ENCODE measurements at places on chromosomes 3 and 15.

GRCh38 chr3:189947948-189948723, 172.6 kb downstream of the P3H2 start:
- peak; percentile 13 for DNase-seq

DNA sequence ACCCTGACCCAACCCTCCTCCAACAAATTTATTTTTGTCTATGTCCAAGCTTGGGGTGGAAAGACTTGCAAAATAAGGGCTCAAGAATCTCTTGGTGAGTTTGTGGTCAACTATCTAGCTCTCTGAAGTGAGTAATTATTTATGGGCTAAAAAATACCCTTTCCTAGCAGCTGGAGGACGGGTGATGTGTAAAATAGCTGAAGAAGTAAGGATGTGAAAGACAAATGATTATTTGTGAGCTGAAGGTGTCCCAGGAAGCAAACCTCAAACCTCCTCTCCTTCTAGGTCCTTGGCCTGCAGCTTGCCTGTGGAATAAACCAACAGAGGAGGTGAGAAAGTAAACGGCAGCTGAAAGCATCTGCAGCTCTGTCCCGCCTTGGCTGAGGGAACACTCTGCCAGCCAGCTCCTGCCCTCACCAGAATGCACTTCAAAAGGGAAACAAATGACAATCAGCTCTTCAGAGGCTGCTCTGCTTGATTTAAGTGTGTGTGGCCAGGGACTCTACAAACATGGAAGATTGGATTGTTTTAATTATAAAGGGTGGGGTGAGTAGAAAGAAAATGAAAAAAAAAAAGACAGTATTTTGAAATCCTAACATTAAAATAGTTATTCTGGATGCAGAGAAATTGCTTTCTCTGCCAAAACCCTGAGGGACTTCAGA, 60.3 kb downstream of the TM4SF4 start:
- no peak for DNase-seq

DNA sequence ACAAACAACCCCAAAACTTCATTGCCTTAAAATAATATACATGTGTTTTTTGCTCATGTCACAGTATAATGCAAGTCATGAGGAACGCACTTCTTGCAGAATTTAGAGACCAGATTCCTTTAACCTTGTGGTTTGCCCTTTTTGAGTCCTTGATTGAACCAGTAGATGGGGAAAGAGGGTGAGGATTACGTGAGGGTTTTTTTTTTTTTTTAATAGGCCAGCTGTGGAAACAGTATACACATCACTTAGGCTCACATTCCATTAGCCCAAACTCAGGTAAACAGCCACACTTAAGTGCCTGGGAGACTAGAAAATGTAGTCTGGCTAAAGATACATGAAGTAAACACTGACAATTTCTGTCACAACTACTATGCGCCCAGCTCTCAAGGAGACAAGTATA, 114.9 kb upstream of the MLF1 start:
- DNase-seq, result no peak

DNA sequence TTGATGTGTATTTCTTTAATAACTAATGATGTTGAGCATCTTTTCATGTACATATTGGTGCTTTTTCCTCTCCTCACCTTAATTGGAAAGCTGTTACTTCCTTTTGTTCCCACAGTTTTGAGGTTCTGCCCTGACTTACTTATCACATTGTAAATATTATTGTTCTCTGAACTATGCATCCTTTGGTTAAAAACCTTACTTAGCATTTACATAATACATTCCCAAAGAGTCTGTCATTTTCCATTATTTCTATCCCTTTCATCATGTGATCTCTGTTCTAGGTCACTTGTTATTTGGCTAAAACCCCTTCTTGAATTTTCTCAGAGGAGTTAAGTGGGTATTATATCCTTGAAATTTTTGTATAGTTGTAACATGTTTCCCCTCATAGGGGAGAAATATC, 33.0 kb downstream of the SLC12A6 start:
- DNase-seq, result peak; percentile 25

- DNase-seq, result no peak
These were observed 137.7 kb upstream of the GRM7 start for GRCh38 chr3:6723205-6723604.

GRCh38 chr3:88031642-88032077, 27.1 kb downstream of the CGGBP1 start:
- peak; percentile 36 for DNase-seq

DNA sequence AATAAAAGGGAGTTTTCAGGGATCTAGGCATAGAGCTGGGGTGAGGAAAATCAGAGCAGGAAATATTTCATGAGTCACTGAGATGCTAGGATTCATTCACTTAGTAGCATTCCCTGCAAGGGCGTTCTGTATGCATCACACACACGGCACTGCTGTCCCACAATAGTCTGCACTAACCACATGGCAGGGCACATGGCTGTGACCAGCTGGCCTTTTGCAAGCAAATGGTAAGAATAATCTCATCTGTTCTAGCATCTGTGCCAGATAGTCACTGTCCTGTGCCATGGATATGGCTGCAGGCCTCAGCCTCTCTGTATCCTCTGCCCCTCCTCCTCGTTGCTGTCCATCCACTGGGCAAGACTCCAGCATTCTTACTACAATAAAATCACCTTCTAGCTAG, 37.8 kb downstream of the BOC start:
- peak; percentile 73 for DNase-seq

GRCh38 chr15:60426870-60427508, 29.2 kb upstream of the ANXA2 start:
- DNase-seq, result peak; percentile 22

GRCh38 chr15:41560572-41560874, 1.5 kb downstream of the TYRO3 start:
- DNase-seq, result no peak

GRCh38 chr3:10738688-10739372, 77.2 kb upstream of the SLC6A11 start:
- peak; percentile 69 for DNase-seq

DNA sequence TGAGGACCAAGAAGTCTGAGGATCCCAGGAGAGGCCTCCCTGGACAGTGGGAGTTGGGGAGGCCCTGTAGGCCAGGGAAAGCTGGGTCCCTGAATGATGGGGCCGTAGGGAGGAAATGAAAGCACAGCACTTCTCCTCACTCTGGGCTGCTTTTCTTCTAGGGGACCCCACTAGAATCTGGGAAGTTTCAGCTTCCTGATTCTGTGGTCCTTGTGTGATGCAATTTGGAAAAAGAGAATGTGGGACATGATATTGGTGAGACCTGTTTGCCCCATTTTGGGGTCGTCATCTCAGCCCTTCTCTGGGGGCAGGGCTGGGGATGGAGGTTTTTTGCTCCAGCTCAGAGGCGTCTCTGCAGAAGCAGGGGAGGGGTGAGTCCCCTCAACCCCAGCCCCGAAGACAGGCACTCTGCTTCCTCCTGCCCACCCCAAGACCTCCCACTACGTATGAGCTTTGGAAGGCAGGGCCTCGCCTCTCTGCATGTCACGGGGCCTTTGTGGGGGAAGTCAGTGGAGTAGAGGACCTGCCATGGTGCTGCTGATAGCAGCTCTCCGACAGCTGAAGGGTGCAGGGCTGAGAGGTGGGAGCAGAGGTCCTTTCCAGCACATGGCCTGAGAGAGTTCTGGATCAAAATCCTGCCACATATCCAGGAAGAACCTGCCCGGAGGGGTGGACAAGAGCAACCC, 1.5 kb upstream of the SNX22 start:
- DNase-seq, result no peak

DNA sequence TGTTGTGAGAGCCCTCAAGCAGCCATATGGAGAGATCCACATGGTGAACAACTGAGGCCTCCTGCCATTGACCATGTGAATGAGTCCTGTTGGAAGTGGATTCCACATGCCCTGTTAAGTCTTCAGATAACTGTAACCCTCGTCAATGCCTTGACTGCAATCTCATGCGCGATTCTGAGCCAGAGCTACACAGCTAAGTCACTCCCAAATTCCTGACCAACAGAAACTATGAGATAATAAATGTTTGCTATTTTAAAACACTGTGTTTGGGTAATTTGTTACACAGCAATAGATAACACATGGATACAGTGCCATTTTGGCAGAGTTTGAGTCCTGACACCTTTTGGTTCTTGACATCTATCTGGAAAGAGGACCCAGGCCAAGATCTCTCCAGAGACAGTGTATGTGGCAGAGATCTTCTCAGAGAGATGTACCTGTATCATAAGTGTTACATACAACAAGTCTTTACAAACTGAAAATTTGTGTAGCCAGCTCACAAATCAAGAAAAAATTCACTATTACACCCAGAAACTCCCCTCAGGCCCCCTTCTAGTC, 34.5 kb upstream of the BNC1 start:
- no peak for DNase-seq

DNA sequence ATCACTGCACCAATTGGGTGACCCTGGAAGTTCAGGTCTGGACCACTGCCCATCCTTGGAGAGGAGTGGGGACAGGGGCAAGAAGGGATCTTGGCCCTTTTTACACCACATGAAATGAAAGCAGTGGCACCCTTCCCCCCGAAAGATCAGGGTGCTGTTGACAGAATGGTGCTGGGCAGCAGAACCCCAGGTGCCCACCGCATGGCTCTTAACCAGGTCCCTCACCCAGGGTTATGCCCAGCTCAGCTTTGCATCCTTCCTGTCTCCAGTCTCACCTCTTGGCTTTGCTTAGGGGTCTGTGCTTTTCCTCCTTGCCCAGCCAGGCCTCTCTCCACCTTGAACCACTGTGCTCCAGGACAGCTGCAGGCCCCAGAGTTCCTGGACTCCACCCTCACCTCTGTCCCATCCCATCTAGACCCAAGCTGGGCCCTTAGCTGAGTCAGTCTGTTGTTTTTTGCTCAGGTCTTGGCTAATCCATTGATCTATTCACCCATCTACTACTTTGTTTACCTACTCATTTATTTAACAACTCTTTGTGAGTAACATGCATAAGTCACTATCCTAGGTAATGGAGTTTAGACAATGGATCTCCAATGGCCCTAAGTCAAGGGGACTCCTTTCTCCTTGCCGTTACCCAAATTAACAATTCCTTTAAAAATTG, 77.1 kb upstream of the PRR23E start:
- no peak for DNase-seq

GRCh38 chr15:70795311-70795665, 31.9 kb upstream of the UACA start:
- DNase-seq, result peak; percentile 72

GRCh38 chr3:52532838-52533622, 627 bp downstream of the NT5DC2 start:
- DNase-seq, result peak; percentile 68

GRCh38 chr3:179108086-179108485, 36.5 kb upstream of the ZMAT3 start:
- peak; percentile 12 for DNase-seq

GRCh38 chr3:124885466-124886167, 1.5 kb downstream of the ITGB5 start:
- DNase-seq, result peak; percentile 24

- no peak for DNase-seq
These were observed 146.0 kb downstream of the CHST2 start for GRCh38 chr3:143265501-143266070.

GRCh38 chr3:99118381-99118780, 216.9 kb upstream of the DCBLD2 start:
- peak; percentile 20 for DNase-seq

DNA sequence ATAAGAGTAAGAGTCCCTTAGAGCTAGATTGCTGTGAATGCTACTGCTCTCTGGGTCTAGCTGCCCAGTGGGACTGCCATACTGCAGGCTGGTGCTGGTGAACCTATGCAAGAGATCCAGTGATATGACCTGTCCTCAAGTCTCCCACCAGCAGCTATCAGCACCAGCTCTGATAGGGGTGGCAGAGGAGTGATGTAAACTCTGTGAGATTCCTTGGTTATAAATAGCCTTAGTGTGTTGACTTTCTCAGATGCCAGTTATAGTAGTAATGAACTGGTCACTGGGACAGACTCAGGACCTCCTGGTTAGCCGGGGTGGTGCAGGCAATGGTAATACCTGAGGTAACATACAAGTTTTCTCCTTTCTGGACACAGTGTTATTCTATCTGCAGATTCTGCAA, 194.9 kb upstream of the MANF start:
- DNase-seq, result no peak

GRCh38 chr15:92288755-92289154, 104.9 kb upstream of the ST8SIA2 start:
- DNase-seq, result no peak

DNA sequence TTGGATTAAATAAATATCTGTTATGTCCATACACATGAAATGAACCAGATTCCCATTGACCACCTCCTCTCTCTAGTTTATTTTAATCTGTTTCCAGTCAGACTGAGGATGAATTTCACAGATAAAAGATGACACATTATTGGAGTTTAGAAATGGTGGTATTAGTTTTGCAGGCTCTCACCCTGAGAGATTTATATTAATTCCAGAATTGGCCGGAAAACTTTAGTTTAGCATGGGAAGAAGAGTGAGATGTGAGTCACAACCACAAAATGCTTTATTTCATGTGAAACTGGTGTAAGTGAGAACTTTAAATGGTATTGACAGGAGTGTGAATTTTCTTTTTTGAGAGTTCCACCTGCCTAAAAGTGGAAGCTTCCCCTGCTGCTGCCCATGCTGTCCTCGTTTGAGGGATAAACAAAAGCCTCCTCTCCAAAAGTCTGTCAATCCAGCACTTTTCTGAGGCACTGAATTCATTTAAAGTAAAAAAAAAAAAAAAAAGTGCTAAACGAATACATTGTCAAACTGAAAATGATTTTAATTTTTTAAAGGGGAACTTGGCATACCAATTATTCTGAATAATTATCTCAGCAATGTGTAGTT, 65.1 kb upstream of the EPHA3 start:
- DNase-seq, result no peak

DNA sequence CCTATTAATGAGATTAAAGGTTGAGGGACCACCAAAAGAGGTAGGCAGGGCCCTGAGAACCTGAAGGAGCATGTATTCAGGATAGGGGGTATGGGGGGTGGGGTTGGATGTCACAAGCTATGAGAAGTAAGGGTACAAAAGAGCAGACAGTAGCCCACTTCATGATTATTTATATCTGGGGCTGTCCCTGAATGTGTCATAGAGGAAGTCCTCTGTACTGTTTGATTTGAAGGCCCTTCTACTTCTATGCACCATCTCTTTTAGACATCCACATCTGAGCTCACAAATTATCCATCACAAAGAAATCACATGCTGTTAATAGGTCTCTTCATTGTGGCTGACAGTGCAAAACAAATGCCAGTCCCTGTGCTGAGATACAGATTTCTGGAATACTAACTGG, 68.6 kb downstream of the FHIT start:
- no peak for DNase-seq

- no peak for DNase-seq
These were observed 478.9 kb upstream of the GBE1 start for GRCh38 chr3:82240322-82240721.

GRCh38 chr3:132721479-132722164, 587 bp downstream of the NPHP3 start:
- peak; percentile 66 for DNase-seq

GRCh38 chr15:63600616-63601025, 3.4 kb downstream of the FBXL22 start:
- DNase-seq, result peak; percentile 98

GRCh38 chr15:101159096-101159935, 92.5 kb downstream of the CHSY1 start:
- DNase-seq, result no peak

- peak; percentile 59 for DNase-seq
These were observed 635 bp downstream of the TUBGCP5 start for GRCh38 chr15:23038726-23039142.

- no peak for DNase-seq
These were observed 31.8 kb downstream of the IRAK2 start for GRCh38 chr3:10196389-10197052.

- DNase-seq, result no peak
These were observed 18.7 kb downstream of the RASGRF1 start for GRCh38 chr15:79071901-79072300.
